Endodermal cell (in vitro differentiated cells): ENCODE measurements at places on chromosomes 7 and 10. TPM values are rescaled to one million over a fixed set of nuclear protein-coding genes. Genes with fewer than 3 reads are reported as not detected.
A peak's percentile ranks its signal among the peaks of the same experiment; 100 is the strongest.

The LIPM gene
- total RNA-seq: not detected in 3 replicates

The CALCR gene
- 17.0 to 23.7 TPM (median 17.1 TPM) in 3 replicates for total RNA-seq

The SH3PXD2A gene
- total RNA-seq: 22.6 to 25.7 TPM (median 24.8 TPM) in 3 replicates

The PGAM1 gene
- 499 and 536 TPM in 2 replicates for total RNA-seq

The PTPRN2 gene
- total RNA-seq: 0.54 and 1.2 TPM in 2 replicates

The GDF2 gene
- total RNA-seq: not detected in 3 replicates

The SFTPA1 gene
- not detected in 3 replicates for total RNA-seq

GRCh38 chr10:91409869-91410637 is at the start of gene HECTD2:
Gene HECTD2 (plus strand): TSS chr10:91410344. CDS start chr10:91410439, 95 bp downstream.
- H3K4me1 ChIP-seq: no peaks in the 10 kb centered on the region
- H3K4me3 ChIP-seq: peak within 1 kb of the TSS; percentile 96
- H3K27me3 ChIP-seq: peaks cover 7% of the 10 kb centered on the region
- H3K27ac ChIP-seq: peak within 1 kb of the TSS; percentile 99
- no peaks in the 10 kb centered on the region for H3K36me3 ChIP-seq
- peak; percentile 92 for DNase-seq

- H3K4me1 ChIP-seq: no peaks in the 10 kb centered on the region
- no peaks in the 10 kb centered on the region for H3K27me3 ChIP-seq
- no peak overlapping the region for H3K27ac ChIP-seq
- no peak overlapping the region for H3K4me3 ChIP-seq
- H3K36me3 ChIP-seq: no peaks in the 10 kb centered on the region
Observed at GRCh38 chr10:104036518-104037260, 49.0 kb downstream of the COL17A1 start.

- no peak for DNase-seq
- no peaks in the 10 kb centered on the region for H3K27me3 ChIP-seq
- H3K27ac ChIP-seq: no peak overlapping the region
Observed at GRCh38 chr7:28005847-28006231, 174.8 kb downstream of the JAZF1 start.

GRCh38 chr7:136891850-136892249 is 23.4 kb downstream of the CHRM2 start:
- H3K27me3 ChIP-seq: peaks cover 16% of the 10 kb centered on the region
- no peak for DNase-seq
- H3K27ac ChIP-seq: no peak overlapping the region
- H3K36me3 ChIP-seq: no peaks in the 10 kb centered on the region

- no peak overlapping the region for H3K4me3 ChIP-seq
- peaks cover 6% of the 10 kb centered on the region for H3K4me1 ChIP-seq
- no peak overlapping the region for H3K27ac ChIP-seq
- no peaks in the 10 kb centered on the region for H3K36me3 ChIP-seq
- DNase-seq: no peak
Observed at GRCh38 chr7:108442039-108442568, 14.1 kb downstream of the NRCAM start.

DNA sequence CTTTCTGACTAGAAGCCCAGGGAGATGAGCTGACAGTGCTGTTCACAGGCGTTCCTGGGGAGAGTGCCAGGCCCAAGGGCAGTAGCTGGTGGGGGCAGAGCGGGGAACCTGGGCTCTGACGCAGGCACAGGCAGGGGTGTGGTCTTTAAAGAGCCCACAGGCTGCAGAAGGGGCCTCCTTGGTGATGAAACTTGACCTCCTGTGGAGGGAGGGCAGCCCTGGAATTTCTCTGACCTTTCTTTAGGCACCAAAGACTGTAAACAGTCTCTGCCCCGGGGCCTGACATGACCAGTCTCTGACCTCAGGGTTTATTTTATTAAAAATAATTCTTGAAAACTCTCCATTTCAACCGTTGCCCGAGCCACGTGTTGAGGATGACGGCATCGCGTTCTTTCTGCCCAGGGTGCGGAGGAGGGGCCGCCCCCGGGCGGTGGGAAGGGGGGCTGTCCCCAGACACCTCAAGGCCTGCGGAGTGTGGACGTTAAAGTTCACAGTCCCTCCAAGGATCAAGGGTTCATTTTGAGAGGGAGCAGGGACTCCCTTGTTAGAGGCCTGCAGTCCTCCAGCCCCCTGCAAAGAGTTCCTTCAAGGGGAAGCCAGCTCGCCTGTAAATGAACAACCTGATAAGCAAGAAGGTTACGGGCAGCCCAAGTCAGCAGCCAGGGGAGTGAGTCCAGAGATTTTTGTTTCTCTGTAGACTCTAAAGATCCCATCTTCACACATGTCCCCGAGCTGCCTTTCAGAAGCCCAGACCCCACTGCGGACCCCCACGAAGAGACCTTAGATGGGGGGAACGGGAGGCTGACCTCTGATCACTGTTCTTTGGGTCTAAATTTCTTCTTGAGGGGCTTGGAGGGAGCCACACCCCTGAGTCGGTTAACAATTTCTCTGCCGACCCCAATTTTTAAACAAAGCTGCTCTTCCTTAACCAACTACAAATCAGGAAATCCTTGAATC is 128.9 kb downstream of the VIPR2 start:
- H3K4me1 ChIP-seq: no peaks in the 10 kb centered on the region
- no peak overlapping the region for H3K27ac ChIP-seq
- no peaks in the 10 kb centered on the region for H3K36me3 ChIP-seq
- H3K27me3 ChIP-seq: no peaks in the 10 kb centered on the region

- no peaks in the 10 kb centered on the region for H3K27me3 ChIP-seq
- no peak for DNase-seq
- peaks cover 26% of the 10 kb centered on the region for H3K36me3 ChIP-seq
- H3K4me1 ChIP-seq: no peaks in the 10 kb centered on the region
- no peak overlapping the region for H3K27ac ChIP-seq
Observed at GRCh38 chr10:100535338-100535714, 417 bp upstream of the HIF1AN start.

DNA sequence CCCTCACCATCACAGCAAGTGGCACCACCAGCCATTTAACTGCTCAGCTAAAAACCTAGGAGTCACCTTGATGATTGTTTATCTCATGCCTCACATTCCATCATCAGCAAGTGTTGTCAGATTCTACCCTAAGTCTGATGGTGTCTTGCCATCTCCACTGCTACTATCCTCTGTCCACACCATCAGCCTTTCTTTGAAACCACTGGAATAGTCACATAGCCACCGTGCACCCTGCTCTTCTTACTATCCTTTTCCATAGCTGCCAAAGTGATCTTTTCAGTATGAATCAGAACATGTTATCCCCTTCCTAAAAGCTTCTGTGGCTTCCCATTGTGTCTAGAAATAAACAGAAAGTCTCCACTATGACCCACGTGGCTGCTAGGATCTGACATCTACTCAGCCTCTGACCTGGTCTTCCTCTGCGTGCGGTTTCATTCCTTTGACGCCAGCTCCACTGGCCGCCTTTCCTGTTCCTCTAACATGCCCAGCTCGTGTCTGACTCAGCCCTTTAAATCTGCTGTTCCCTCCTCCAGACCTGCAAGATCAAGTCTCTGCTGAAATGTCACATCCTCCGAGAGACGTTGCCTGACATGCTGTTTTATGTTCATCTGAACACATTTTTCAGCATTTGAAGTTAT is 16.5 kb upstream of the CHN2 start:
- no peaks in the 10 kb centered on the region for H3K27me3 ChIP-seq
- no peak overlapping the region for H3K4me3 ChIP-seq
- no peak overlapping the region for H3K27ac ChIP-seq
- no peak for DNase-seq
- H3K4me1 ChIP-seq: no peaks in the 10 kb centered on the region
- no peaks in the 10 kb centered on the region for H3K36me3 ChIP-seq

GRCh38 chr10:122464586-122464985 is 3.2 kb downstream of the HTRA1 start:
- H3K27ac ChIP-seq: no peak overlapping the region
- peaks cover 85% of the 10 kb centered on the region for H3K27me3 ChIP-seq
- H3K4me1 ChIP-seq: no peaks in the 10 kb centered on the region
- DNase-seq: no peak
- no peak overlapping the region for H3K4me3 ChIP-seq

DNA sequence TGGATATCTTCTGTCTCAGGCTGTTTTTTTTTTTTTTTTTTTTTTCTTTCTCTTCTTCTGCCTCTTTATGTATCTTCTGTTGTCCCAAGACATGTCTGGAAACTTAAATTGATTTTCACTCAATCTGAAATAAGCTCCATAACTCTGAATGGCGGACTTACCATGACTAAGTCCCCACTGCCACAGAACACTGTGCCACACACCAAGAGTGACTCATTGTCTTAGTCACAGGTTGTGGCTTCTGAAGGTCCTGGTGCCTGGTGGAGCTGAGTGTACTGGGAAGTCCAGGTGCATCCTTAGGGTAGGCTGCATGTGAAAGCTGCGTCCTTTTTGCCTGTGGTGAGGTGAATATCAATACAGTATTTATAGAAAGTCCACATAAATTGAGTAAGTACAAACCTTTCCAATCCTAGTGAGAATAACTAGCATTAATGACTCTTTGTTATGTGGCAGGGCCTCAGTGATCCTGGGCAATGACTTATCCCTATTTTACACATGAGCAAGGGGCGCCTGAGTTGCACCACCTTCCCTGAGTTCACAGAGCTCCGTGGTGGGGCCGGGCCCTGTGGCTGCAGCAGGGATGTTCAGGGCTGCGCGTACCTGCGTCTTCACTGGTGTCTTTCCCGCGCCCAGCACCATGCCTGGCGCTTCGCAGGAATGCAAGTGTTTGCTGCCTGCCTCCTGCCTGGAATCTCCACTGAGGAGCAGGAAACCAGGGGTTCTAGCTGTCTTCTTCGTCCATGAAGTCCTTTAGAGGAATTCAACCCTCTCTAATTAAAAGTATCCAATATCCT is 4.3 kb downstream of the PFKP start:
- peaks cover 5% of the 10 kb centered on the region for H3K27me3 ChIP-seq
- no peaks in the 10 kb centered on the region for H3K36me3 ChIP-seq
- no peaks in the 10 kb centered on the region for H3K4me1 ChIP-seq
- H3K4me3 ChIP-seq: no peak overlapping the region

DNA sequence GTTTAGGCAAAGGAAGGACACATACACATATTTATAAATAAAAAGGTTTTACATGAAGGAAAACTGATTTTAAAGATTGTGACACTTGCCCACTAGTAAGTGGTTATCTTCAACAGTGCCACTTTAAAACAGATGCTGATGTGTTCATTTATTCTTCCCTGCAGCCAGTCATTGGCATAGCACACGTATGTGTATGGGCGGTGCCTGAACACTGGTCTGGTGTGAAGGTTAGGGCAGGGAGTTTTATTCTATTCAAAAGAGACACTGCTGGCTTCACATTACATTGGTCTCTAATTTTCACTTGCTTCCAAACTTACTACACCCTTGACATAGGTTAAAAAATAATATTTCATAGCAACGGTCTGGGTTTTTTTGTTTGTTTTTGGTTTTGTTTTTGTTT is 57.9 kb downstream of the NOD1 start:
- H3K4me1 ChIP-seq: no peaks in the 10 kb centered on the region
- H3K4me3 ChIP-seq: no peak overlapping the region
- no peaks in the 10 kb centered on the region for H3K27me3 ChIP-seq
- no peak for DNase-seq

GRCh38 chr7:1246871-1247526 is 14.3 kb downstream of the UNCX start:
- H3K36me3 ChIP-seq: no peaks in the 10 kb centered on the region
- no peak overlapping the region for H3K4me3 ChIP-seq
- H3K27me3 ChIP-seq: peaks cover 99% of the 10 kb centered on the region
- peaks cover 8% of the 10 kb centered on the region for H3K4me1 ChIP-seq

DNA sequence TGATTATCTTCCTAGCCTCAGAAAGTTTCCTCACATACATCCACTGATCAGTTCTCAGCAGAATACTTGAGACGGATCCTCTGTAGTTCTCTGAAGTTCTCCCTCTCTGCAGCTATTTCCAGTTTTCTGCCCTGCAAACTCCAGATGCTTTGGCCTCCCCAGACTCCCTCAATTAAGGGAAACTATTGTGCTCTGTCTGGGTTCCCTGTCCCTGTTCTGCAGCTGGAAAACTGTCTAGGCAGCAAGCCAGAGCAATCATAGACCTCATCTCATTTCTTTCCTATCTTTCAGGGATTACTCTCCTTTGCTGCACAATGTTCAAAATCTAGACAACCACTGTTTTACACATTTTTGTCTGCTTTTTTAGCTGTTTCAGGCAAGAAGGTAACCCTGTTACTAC is 9.2 kb downstream of the MICU1 start:
- no peak overlapping the region for H3K27ac ChIP-seq
- no peaks in the 10 kb centered on the region for H3K4me1 ChIP-seq
- no peak overlapping the region for H3K4me3 ChIP-seq
- DNase-seq: no peak
- no peaks in the 10 kb centered on the region for H3K27me3 ChIP-seq

DNA sequence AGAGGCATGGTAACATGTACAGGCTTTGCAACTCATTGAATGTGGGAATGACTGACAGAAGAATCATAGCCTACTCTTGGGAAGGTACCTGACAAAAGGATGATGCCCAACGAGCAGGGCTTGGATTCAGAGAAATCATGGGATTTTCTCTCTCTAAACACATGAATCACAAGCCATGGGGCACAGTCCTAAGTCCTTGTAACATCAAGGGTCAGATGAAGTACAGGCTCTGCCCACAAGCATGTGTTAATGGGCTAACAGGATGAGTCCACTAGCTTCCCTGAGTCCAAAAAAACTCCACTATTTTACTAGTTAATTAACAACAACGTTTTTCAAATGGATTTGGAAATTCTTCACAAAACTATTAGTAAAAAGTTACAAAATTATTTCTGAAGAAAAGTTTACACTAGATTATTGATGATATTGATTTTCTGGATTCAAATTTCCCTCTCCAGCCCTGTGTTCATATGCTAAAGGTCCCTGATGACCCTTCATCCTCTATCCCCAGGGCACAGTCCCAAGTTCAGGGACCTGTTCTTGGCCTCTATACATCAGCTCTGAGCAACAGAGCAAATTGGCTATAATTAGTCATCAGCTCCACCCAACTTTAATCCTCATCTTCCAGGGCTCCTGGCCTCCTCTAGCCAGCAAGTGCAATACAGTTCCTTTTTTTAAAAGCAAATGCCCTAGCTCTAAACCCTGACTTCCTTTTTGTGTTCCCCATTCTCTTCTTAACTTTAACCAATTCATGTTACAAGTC is 99.8 kb downstream of the GSAP start:
- H3K36me3 ChIP-seq: no peaks in the 10 kb centered on the region
- no peak for DNase-seq
- no peak overlapping the region for H3K27ac ChIP-seq
- H3K27me3 ChIP-seq: no peaks in the 10 kb centered on the region
- no peaks in the 10 kb centered on the region for H3K4me1 ChIP-seq
- H3K4me3 ChIP-seq: no peak overlapping the region
